ENCODE measurements at places on chromosomes 5 and 9. TPM values are rescaled to one million over a fixed set of nuclear protein-coding genes. Genes with fewer than 3 reads are reported as not detected.

DNA sequence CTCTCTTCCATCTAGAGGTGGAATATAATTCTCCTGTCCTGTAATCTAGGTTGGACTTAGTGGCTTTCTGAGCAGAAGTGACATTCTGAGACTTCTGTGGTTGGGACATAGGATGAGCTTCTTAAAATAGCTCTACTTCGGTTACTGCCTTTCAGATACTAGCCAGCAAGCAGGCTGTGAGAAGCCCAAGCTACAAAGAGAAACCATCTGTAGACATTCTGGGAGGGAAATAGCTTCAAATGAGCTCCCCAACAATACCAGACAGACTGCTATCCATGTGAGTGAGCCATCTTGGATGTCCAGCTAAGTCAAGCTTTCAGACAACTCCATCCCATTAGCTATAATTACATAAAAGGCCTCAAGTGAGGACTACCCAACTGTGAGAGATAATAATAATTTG, 568.9 kb downstream of the DMRTA1 start:
- DNase-seq: no peak

FOXD4L4 gene
- total RNA-seq: 0.15 TPM

RFK gene
- total RNA-seq: 16.0 TPM

DNA sequence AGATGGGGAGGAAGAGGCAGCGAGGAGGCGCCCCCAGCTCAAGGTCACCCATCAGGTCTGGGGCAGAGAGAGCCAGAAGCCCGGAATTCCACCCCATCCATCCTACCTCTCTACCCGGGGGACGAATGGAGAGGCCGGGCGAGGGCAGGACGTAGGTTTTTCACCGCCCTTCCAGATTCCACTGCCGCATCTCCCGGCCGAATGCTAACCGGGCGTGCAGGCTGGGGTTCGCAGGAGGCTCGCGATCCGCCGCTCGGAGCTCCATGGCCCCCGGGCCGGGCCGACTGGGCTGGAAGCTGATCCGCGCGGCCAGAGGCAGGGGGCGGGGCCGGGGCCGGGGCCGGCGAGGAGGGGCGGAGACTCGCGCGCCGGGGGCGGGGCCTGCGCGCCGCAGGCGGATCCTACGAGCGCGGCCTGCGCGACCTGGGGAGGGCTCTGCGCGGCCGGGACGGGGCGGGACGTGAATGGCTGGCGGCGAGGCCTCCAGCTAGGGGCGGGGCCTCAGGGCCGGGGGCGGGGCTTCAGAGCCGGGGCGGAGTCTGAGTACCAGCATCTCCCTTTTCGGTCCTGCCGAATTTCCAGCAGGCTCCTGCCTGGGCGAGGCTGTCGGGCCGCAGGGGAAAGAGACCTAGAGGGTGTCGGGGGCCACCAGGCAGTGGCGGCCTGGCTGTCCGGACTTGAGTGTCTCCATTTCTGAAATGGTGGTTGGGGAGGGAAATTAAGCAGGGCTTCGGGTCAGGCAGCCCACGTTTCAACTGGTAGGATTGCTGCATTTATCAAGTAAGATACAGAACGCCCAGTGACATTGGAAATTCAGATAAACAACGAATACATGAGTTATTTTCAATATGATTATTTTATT, at the start of gene ST6GALNAC4:
TSS of gene ST6GALNAC4 (minus strand) at position 322 of the 862 bp plus-strand sequence. CDS start 622 bp downstream, outside the sequence.
- DNase-seq: peak; percentile 96

NUTM2G gene
- not detected for total RNA-seq

DNA sequence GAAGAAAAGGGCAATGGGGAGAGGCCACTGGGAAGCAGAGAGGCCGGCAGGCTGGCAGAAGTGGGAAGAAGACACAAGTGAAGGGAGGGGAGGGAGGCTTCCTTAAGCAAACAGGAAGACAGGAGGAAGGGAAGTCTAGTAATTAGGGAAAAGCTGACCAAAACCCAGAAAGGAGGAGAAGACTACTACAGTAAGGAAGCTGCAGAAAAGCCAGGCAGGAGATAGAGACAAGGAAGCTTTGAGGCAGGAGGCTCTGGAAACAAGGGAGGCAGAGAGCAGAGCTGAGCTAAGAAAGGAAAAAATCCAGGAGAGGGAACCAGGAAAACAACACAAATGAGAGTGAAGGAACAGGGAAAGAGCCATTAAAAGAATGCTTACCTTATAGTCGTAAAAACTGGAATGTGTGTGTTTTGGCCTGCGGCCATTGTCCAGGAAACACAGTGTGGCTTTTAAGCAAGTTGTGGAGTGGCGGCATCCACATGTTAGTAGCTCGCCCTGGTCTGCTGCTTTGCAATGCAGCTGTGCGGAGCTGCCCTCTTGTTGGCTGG, 317.1 kb upstream of the CLINT1 start:
- no peak for DNase-seq

IL3 gene
- total RNA-seq: not detected

DNA sequence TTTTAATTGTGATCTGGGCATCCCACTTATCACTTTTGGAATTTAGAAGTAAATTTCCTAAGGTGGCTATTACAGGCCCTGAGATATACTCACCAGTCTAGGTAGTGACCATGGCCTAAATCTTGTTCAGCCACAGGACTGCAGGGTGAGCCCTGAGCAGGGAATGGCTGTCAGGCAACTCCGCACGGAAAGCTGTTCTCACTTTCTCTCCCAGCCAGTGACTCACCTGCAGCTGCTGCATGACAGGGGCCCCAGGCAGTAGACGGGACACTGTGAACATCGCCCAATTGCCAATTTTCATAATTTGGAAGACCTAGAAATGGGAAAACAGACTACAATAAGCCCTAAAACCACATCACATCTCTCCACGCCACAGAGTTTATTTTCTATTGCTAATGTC, 69.6 kb upstream of the TAF1L start:
- DNase-seq: no peak

DNA sequence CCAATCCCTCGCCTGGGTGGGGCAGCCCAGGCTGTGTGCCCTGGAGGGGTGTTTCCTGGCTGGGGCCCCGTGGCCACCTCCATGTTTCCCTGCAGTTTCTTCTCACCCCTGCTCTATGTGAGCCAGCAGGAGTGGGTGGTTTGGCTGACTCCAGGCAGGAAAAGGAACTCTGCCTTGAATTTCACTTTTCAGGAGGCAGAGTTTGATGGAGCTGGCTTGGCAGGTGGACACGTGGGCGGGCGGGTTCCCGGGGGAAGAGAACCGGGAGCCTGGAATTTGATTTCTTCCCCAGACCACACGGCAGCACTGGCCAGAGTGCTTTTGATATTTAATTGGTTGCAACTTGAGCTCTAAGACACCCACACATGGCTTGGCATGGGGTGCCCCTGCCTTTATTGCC, 119.8 kb upstream of the PANK3 start:
- no peak for DNase-seq

ADAMTS2 gene
- 11.9 TPM for total RNA-seq

- DNase-seq: no peak
Observed at GRCh38 chr9:112032009-112032408, 135.4 kb downstream of the UGCG start.

DNA sequence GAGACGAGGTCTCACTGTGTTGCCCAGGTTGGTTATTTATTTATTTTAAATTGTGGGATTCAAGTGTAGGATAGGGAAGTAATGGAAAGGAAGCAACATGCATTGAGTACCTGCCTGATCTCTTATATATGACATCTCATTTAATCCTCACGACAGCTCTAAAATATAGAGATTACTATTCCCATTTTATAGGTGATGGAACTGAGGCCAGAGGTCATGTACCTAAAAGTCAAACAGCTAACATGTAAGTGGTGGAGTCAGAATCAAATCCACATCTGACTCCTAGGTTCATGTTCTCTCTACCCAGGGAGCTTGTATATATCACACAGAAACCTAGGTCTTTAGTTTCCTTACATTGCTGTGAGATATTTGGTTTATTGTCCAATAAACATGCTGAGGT, 26.1 kb upstream of the MATR3 start:
- no peak for DNase-seq

PPP3R2 gene
- not detected for total RNA-seq

DNA sequence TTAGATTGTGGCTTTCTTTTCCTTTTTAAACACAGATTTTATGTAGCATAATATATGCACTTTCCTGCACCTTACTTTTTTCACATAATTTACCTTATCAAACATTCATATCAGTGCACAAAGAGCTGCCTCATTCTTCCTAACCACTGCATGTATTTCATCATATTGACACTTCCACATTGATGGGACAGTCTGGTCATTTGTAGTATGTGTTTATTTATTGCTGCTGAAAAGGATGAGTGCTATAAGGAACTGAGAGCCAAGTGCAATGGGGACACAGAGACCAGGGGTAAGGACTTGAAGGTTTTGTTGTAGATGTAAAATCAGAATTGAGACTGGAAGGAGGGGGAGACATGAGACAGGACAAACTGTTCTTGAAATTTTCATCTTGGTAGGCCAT, 193.8 kb downstream of the SMARCA2 start:
- DNase-seq: no peak

ARAP3 gene
- total RNA-seq: 3.3 TPM

GRCh38 chr5:17880869-17881268, 246.6 kb downstream of the TAF11L14 start:
- DNase-seq: no peak

DNA sequence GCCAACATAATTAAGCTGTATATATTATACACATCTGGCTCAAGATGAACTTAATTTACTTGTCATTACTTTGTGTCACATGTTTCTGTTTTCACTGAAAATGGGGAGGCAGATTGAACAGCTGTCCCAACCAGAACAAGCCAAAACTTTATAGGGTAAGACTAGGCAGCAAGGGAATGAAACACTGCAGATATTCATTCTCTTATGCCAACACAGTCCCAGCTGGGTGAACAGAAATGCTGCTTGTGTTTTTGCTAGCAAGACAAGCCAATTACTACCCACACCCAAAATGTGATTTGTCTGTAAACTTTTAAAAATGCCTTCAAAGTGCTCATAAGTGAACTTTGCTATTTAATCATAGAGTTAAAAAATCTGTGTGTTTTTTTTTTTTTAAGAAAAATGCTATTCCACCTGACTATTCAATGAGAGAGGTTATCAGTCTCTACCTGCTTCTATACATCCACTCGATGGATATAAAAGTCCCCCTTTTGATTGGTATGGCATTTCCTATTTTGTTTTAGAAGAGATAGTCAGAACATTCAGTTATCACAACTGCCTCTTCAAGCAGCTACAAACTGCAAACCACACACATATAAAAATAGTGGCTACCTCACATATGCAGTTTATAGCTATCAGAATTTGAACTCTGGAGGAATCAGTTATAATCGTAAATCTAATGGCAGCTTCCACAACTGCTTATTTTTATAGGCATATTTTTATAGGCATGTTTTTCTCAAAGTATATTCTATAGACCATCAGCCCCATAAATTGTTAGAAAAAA, 91.9 kb upstream of the PPP1R2B start:
- no peak for DNase-seq

SLC26A2 gene
- total RNA-seq: 1.3 TPM

- no peak for DNase-seq
Observed at GRCh38 chr5:54135042-54135441, 175.3 kb downstream of the ARL15 start.

GRCh38 chr5:75023368-75024159, 28.8 kb downstream of the GCNT4 start:
- DNase-seq: no peak

GRCh38 chr5:57896576-57896975, 414.0 kb upstream of the ACTBL2 start:
- no peak for DNase-seq

- DNase-seq: no peak
Observed at GRCh38 chr9:84750152-84750865, 80.8 kb downstream of the NTRK2 start.

- no peak for DNase-seq
Observed at GRCh38 chr9:136658849-136659535, 3.7 kb upstream of the EGFL7 start.

- peak; percentile 33 for DNase-seq
Observed at GRCh38 chr9:93569621-93570174, 6.7 kb upstream of the PHF2 start.

GRCh38 chr5:74367934-74368333, 272.6 kb downstream of the ENC1 start:
- no peak for DNase-seq

HSPA9 gene
- total RNA-seq: 201 TPM

GRCh38 chr5:149273237-149273636, 1.6 kb downstream of the AFAP1L1 start:
- no peak for DNase-seq

PCDHB11 gene
- 0.20 TPM for total RNA-seq

DNA sequence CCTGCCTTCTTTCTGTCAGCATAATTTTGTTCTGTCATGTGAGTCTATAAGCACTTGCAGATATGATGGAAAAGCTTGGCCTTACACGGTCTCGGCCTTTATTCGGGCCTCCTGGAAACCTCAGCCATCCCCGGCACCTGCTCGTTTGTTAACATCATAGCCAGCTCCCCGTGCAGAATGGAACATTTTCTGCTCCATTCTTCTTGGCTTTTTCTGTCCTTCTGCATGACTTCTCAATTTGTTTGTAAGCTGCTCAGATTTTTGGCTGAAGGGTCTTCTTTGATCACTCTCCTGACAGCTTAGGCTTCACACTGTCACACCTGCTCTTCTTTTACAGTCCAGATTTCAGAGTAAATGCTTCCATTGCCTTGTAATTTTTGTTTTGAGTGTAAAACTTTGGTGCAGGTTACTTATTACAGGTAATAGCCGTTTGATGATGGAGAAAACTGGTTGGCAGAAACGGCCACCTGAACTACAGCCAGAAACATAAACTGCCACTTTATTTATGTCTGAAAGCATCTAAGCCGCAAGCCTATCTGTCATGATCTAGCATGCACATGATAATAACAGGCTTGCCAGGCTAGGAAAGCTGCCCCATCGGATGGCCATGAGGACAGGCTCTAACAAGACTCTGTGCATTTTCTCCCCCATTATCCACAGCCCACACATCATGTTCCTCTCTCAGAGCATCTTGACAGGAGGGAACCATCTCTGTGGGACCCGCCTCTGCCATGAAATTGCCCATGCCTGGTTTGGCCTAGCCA, 197.0 kb downstream of the AOPEP start:
- DNase-seq: no peak

- no peak for DNase-seq
Observed at GRCh38 chr9:68538200-68538599, 2.5 kb downstream of the TMEM252 start.

OR1L8 gene
- not detected for total RNA-seq

GRCh38 chr9:86977205-86977835, 30.0 kb upstream of the GAS1 start:
- no peak for DNase-seq

IRX2 gene
- total RNA-seq: not detected

DNA sequence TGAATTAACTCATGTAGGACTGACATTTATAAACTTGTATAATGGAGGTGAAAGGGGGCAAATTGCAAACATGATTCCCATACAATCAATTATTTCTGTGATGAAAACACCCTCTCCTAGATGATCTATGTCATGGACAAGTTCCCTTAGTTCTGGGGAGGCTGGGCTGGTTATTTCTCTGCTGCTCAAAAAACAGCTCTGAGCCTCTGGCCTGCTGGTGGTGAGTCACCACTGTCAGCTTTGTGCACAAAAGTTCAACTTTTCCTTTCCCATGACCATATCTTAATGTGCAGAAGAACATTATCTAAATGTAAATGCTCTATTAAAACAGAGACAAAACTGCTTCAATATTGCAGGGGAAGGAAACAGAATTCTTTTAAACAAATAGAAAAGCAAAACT, 85.0 kb downstream of the HMHB1 start:
- no peak for DNase-seq

ASTN2 gene
- total RNA-seq: 2.9 TPM

FGF1 gene
- total RNA-seq: 0.25 TPM

LSM11 gene
- total RNA-seq: 0.86 TPM

Measured in left lobe of liver (tissue), 2 donors.